MV-4-11 (cell line): ENCODE measurements at places on chromosomes 6 and 20.

DNA sequence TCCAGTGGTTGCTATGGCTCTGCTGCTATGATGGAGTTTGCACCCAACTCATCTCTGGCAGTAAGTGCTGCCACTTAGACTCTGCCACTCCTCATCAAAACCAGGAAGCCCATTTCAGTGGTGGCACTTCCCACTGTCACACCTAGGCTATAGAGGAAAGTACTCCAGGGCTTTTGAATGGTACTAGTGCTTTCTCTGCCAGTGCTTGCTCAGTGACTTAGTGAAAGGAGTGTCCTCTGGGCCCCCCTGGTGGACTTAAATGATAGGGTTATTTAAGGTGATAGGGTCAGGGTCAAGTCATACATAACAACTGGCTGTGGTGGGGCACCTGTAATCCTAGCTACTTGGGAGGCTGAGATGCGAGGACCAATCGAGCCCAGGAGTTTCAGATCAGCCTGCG, 22.8 kb downstream of the FITM2 start:
- no peak for DNase-seq

DNA sequence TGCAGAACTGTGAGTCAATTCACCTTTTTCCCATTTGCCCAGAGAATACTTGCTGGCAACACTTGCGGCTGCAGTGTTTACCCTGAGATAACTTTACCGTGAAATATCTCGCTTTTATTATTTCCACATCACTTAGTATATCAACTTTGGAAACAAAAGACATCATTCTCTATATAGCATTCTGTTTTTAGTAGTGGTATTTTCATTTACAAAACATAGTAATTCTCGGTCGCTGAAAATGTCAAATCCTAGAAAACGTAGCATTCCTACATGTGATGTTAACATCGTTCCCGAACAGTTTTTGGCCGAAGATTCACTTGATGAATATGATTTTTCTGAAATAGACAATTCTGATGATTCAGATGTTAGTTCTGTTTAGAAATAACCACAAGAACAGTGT, 52.0 kb downstream of the NHLRC1 start:
- DNase-seq: no peak

DNA sequence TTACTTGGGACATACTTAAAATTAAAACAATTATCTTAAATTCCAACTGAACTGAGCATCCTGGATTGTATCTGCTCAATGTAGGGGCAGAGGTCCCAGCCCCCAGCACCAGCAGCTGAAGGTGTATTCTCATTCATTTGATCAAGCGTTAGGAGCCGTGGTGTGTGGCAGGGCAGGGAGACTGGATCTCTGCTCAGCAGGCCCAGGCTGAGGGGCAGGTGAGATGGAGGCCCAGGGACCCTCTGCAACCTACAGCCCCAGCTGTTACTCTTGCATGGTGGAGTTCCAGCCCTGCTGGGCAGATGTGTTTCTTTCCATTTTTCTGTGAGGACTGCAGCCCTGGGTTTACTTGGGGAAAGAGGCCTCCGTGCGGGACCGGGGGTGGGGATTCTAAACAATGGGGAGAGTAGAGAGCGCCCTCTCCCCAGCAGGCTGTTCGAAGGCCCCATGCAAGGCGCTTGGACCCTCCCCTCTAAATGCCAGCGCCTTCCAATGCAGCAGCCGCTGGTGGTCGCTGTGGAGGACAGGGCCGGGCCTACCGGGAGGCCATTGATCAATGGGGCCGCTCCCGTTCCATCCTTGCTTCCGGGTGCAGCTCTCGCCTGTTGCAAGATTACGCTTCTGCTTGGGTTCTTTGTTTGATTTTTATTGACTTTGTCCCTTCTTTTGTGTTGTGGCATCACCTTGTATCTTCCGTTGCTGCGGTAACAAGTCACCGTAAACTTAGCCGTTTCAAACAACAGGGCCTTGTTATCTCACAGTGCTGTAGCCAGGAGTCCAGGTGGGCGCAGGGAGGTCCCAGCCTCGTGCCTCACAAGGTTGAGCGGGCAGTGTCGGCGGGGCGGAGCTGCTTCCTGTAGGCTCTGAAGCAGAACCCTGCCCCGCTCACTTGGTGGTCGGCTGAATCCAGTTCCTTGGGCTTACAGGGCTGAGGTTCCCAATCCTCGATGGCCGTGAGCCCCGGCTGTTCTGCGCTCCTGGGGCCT, 134.8 kb upstream of the PHACTR3 start:
- no peak for DNase-seq

GRCh38 chr6:20487669-20488375, 46.4 kb upstream of the CDKAL1 start:
- DNase-seq: no peak

DNA sequence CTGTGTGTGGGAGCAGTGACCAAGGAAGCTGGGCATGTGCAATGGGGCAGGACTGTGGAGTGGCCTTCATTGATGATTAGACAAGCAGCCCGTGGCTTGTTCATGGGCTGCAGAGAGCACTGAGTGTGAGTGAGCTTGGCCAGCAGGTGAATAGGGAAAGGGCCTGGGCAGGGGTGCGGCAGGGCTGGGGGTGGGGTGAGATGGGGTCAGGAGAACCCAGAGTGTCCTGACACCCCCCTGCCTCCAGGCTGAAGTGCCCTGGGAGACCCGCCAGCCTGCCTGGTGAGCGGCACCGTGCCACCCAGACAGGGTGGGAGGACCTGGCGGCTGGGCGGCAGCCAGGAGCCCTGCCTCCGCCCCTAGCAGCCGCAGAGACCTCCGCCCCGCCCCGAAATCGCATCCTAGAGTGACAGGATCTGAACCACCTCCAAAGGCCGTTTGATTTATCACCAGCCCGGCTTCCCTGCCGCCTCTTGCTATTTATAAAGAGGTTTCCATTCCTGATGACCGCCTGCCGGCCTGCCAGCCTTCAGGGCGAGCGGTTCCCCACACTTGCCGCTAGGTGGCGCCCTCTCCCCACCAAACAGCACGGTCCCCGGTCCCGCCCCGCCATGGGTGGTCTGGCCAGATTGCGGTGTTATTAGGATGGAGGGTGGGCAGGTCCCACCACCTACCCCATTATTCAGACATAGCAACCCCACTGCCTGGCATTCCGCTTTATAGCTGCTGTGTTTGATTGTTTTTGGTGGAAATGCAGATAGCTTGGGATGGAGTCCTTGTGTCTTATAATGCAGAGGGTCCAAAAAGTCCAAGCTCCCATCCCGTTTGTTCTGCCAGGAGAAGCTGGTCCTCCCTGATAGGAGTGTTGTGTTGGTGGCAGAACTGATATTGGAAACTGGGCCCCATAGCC, 3.5 kb downstream of the MYLK2 start:
- peak; percentile 76 for DNase-seq

- no peak for DNase-seq
These were observed 43.9 kb downstream of the PLCB4 start for GRCh38 chr20:9112541-9113515.

GRCh38 chr20:63064310-63064709, 57.5 kb upstream of the BHLHE23 start:
- no peak for DNase-seq

DNA sequence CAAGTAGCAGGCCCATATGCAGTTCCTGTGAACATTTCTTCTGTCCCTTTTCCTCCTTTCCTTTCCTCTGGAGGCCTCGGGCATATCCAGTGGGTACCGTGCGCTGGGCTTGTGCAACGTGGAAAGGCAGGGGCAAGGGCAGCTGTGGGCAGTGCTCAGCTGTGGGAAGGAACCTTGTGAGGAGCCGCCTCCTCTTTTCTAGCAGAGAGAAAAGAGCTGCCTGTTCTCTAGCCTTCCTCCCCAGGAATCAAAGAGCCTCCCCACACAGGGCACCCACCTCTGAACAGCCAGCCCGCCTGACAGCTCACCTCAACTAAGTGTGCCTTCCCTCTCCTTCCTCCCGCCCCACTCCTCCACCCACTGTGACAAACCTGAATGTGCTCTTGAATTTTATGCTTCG, 143.3 kb upstream of the HDDC2 start:
- DNase-seq: no peak

GRCh38 chr6:166667796-166668610, 41.0 kb upstream of the RPS6KA2 start:
- DNase-seq: no peak

GRCh38 chr20:52993076-52993475, 20.9 kb downstream of the TSHZ2 start:
- DNase-seq: no peak

DNA sequence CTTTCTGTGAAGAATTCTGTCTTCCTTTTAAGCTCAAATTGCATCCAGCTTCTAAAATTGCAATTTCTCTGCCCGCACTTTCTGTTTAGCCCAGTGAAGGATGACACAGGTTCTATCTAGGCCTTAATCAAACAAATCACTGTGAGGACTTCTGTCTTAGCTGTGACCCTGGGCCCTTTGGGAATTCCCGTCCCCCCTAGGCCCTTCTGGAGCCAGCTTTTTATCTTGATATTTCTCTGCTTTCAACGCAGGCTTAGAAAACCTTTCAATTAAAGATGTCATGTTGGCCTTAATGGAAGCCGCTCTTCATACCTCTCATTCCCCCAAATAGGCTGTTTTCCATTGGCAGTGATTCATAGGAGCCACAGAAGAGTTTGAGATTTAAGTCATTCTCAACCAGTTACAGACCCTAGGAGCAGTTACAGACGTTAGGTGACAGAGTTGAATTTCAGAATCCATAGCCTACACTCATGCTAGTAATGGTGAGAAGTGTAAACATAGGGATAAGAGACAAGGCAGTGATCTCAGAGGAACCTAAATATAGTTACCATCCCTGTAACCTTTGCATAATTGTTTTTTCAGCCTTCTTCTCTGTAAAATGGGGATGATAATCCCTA, 74.8 kb upstream of the FLRT3 start:
- DNase-seq: no peak

GRCh38 chr6:19311786-19312185, 525.4 kb upstream of the ID4 start:
- DNase-seq: no peak

DNA sequence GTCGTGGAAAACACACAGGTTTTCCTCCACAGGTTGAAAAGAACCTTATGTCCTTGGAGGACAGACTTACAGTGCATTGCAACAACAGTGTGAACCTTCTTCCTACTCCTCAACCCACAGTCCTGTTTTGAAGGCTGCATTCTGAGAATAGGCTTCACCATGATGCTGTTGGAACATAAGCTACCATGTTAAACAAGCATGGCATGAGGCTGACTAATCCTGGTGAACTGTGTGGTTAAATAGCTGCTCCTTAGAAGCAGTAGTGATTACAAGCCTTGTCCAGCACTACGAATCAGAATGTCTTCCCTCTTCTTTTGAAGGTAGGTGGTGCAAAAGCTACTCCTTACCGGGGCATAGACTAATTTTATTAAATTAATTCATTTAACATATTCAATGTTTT, 368.5 kb upstream of the EPHA7 start:
- DNase-seq: no peak

DNA sequence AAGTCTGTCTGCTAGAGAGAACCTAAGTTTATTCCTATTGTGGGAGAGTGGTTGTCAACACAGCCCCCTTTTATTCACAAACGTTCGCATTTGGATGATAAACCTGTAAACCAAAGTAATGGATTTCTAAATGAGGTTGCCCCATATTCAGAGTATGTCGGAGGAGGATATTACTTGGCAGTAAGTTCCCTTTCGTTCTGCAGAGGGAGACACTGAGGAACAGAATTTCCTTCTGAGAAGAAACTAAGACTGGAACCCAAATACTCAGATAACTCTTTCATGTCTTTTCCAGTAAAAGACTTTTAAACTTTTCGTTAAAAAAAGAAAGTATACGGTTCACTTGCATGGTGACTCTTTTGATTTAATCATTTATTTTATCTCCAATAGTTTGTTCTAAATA, 754.6 kb upstream of the MMS22L start:
- DNase-seq: no peak

- no peak for DNase-seq
These were observed 9.0 kb downstream of the CCDC167 start for GRCh38 chr6:37490536-37491170.

- DNase-seq: peak; percentile 78
These were observed 985 bp downstream of the ZBP1 start for GRCh38 chr20:57619051-57619831.

- peak; percentile 14 for DNase-seq
These were observed 256.5 kb downstream of the HACE1 start for GRCh38 chr6:104603108-104603745.

- DNase-seq: no peak
These were observed 42.3 kb upstream of the FAM83C start for GRCh38 chr20:35334311-35335101.

DNA sequence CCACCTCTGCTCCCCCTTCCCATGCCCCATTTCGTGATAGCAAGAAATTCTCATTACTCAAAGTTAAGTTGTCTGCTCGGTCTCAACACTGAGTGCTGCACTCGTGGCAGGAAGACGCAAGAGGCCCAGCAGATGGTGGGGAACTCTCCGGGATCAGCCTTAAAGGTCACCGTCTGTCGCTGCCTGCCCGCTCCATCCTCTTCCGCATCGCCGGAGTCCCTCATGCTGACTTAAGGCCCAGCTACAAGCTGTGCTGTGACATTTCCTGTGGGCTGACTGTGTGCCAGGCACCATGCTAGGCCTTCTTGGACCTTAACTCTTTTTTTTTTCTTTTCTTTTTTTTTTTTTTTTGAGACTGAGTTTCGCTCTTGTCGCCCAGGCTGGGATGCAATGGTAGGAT, 17.8 kb downstream of the GRM4 start:
- no peak for DNase-seq

DNA sequence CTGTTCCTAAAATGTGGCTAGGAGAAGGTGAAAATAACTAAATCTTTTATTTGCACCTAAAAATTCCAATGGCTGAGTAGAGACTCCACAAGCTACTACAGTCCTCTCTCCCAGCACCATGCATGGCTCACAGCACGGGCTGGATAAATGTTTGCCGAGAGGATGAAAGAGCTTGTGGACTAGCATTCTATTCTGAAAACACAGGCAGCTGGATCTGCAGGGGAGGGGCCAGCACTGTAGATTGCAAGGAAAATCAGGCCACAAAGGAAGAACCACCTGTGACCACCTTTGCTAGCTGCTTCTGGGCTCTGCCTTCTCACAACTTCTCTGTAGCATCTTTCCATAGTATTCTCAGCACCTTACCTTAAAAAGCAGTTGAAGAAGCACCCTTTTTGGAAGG, 46.6 kb downstream of the CLIC5 start:
- DNase-seq: no peak

DNA sequence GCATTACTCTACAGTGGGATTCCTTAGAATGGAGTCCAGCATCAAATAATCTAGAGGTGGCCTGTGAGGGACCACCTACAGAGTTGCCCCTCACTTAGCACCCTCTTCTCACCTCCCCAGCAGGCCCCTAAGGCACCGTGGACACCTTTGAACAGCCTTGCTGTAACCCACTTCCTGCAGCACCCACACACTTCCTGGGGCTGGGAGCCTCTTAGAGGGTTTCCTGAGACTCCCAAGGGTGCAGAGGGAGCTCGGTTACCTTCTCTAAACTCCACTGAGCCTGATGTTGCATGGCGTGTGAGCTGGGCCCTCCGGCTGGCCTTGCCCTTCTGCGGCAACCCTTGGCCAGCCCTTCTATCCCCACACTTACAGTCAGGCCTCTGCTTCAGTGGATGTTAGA, 7.3 kb upstream of the SIRPG start:
- DNase-seq: no peak

GRCh38 chr6:134535831-134536230, 217.9 kb upstream of the SGK1 start:
- peak; percentile 62 for DNase-seq

GRCh38 chr6:104959026-104959858, 2.3 kb downstream of the LIN28B start:
- no peak for DNase-seq

- DNase-seq: peak; percentile 8
These were observed 18.7 kb upstream of the RALGAPB start for GRCh38 chr20:38453941-38454340.
